ENCODE measurements at places on chromosomes 1 and 21.

GRCh38 chr1:152926091-152926490, 17.7 kb downstream of the IVL start:
- no peak overlapping the region for H3K27ac ChIP-seq
- DNase-seq, result no peak
- H3K4me1 ChIP-seq, result no peaks in the 10 kb centered on the region
- no peaks in the 10 kb centered on the region for H3K36me3 ChIP-seq
- H3K27me3 ChIP-seq, result peaks cover 13% of the 10 kb centered on the region

DNA sequence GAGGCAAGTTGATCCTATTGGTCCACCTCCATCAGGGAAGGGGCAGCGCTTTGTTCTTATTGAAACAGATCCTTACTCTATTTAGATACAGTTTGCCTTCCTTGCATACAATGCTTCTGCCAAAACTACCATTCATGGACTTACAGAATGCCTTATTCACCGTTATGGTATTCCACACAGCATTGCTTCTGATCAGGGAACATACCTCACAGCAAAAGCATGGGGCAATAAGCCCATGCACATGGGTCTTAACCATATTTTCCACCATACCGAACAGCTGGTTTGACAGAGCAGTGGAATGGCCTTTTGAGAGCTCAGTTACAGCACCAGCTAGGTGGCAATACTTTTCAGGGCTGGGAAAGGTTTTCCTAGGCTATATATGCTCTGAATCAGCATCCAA, 544.8 kb upstream of the ADGRL4 start:
- DNase-seq, result no peak
- H3K4me3 ChIP-seq, result no peak overlapping the region
- no peak overlapping the region for H3K27ac ChIP-seq
- no peaks in the 10 kb centered on the region for H3K27me3 ChIP-seq
- no peaks in the 10 kb centered on the region for H3K36me3 ChIP-seq

DNA sequence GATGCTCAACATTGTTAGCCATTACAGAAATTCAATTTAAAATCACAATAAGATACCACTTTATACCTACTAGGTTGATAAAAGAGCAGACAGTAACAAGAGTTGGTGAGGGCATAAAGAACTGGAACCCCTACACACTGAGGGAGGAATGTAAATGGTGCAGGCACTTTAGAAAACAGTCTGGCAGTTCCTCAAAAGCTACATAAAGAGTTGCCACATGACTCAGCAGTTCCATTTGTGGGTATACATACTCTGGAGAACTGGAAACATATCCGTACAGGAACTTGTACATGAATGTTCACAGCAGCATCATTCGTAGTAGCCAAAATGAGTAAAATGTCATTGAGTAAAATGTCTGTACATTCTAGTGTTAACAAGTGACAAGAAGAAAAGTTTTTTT, 17.0 kb downstream of the NSL1 start:
- no peak for DNase-seq
- H3K27ac ChIP-seq, result no peak overlapping the region
- peaks cover 51% of the 10 kb centered on the region for H3K36me3 ChIP-seq

DNA sequence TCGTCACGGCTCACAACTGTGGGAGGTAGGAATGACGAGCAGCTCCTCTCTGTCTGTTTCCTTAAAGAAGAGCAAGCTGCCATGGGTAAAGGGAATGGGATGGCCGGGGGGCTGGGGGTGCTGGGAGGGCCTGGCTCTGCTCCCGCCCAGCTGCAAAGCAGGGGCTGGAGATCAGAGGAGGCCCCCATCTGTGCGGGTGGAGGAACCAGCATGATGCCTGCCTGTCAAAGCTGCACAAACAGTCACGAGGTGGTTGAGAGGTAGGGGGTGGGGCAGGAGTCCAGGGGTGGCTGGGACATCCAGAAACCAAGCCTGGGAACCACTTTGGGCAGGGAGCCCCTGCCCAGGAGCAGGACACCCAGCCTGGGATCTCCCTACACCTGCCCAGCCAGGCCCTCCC, 12.6 kb downstream of the SLC41A1 start:
- H3K27me3 ChIP-seq, result no peaks in the 10 kb centered on the region
- H3K36me3 ChIP-seq, result peaks cover 15% of the 10 kb centered on the region
- H3K4me1 ChIP-seq, result peaks cover 17% of the 10 kb centered on the region

GRCh38 chr1:115238336-115239147, 99.5 kb downstream of the NGF start:
- H3K36me3 ChIP-seq, result no peaks in the 10 kb centered on the region
- H3K27me3 ChIP-seq, result peaks cover 17% of the 10 kb centered on the region
- H3K4me1 ChIP-seq, result no peaks in the 10 kb centered on the region
- no peak overlapping the region for H3K4me3 ChIP-seq
- DNase-seq, result no peak
- H3K27ac ChIP-seq, result no peak overlapping the region

- H3K27ac ChIP-seq, result no peak overlapping the region
- H3K4me3 ChIP-seq, result no peak overlapping the region
- peaks cover 11% of the 10 kb centered on the region for H3K4me1 ChIP-seq
- peaks cover 49% of the 10 kb centered on the region for H3K27me3 ChIP-seq
- no peak for DNase-seq
- no peaks in the 10 kb centered on the region for H3K36me3 ChIP-seq
Measured at GRCh38 chr21:45401916-45402900, 2.8 kb upstream of the COL18A1 start.

GRCh38 chr1:163357378-163357777, 35.6 kb downstream of the NUF2 start:
- DNase-seq, result no peak
- peaks cover 5% of the 10 kb centered on the region for H3K4me1 ChIP-seq
- H3K27ac ChIP-seq, result no peak overlapping the region
- H3K4me3 ChIP-seq, result no peak overlapping the region
- H3K27me3 ChIP-seq, result peaks cover 8% of the 10 kb centered on the region

All from activated CD8-positive, alpha-beta T cell treated with anti-CD3 and anti-CD28 coated beads for 36 hours (primary cell).